Stimulated activated CD8-positive, alpha-beta memory T cell treated with anti-CD3 and anti-CD28 coated beads, Interleukin-2, amount 100 ng/mL, for 1 hour (primary cell): ENCODE measurements at places on chromosomes 4 and X.

- DNase-seq = no peak
These were observed 72.8 kb downstream of the DHX15 start for GRCh38 chr4:24511371-24512063.

DNA sequence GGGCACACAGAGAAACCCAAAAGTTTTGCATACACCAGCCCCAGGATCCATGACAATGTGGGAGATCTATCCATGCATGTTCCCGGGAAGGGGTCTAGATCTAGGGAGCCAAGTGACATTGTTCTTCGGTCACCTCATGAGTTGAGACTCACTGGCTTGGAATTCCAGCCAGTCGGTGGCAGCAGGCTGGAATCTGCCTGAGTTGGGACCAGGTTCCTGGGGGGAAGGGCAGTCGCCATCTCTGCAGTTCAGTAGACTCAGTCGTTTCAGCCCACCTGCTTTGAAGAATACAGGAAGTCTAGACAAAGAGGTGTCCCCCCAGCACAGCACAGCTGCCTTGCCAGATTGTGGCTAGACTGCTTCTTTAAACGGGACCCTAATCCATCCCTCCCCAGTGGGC, 46.0 kb upstream of the PBDC1 start:
- DNase-seq = no peak

DNA sequence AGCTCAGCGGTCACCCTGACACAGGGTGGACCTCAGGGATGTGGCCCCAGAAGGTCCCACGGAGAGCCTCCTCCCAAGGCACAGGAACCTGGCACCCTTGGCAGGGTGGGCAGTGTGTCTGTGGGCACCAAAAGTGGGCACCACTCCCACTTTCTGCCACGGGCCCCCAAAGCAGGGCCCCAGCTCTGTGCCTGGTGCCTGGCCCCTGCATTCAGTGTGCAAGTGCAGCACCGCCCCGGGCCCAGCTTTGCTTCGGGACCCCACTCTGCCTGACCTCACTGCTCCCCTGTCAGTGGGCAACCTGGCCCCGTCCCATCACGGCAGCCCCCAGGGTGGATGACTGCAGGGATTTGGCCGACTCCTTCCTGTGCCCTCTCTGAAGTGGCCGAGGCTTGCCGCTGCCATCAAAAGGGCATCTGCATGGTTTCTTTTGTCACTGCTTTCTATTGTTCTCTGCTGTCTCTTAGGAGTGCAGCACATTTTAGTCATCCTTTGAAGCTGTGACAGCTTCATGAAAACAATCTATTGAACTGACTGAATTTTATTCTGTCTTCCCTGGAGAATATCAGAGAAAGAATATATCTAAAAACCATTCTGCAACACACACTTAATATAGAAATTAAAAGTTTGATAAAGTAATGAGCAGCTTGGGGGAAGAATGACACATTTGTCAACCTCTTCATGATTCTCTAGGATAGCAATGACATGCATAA, 302.4 kb downstream of the FAM47B start:
- no peak for DNase-seq

DNA sequence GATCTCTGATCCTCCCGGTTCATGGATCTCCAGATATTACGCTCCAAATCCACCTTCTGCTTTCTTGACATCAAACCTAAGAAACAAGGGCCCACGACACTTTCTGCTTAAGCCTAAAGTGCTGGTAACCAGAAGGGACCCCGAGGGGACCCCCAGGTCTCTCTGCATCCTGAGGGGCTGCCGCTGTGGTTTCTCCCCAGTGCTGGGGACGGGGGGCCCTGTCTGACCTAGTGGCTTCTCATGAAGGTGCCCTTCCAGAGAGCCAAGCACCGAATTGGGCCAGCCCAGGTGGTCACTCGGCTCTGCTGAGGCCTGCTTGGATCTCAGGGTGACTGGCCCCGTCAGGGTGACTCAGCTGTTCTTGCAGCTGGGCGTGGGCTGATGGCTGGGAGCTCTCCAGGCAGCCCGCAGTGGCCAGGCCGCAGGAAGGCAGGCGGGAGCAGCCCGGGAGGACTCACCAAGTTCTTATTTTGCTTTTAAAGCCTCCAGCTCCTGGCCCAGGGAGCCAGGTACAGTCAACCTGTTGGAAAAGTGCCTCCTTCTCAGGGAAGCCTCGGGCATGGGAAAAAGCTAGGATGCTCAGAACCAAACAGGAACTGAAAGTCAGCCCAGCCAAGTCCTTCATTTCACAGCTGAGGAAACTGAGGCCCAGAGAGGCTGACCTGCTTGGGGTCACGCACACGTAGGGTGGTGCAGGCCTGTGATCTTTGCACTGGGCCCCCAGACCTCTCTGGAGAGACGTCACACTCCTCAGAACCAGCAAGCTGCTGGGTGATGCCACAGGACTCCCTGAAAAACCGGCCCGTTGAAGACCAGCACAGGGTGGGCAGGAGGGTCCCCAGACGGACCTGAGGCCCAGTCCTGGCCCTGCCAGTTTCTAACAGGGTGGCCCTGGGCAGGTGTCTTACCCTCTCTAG, 16.7 kb downstream of the BLOC1S4 start:
- no peak for DNase-seq

GRCh38 chr4:6727943-6728250, 11.9 kb downstream of the BLOC1S4 start:
- no peak for DNase-seq

GRCh38 chr4:71520850-71521249, 182.0 kb downstream of the SLC4A4 start:
- no peak for DNase-seq

- DNase-seq = no peak
These were observed 25.7 kb downstream of the SGMS2 start for GRCh38 chr4:107850438-107850837.

GRCh38 chr4:105542039-105542438, 10.4 kb upstream of the ARHGEF38 start:
- no peak for DNase-seq

GRCh38 chrX:43590150-43590549, 65.9 kb upstream of the MAOA start:
- no peak for DNase-seq

- DNase-seq = no peak
These were observed 1430.0 kb downstream of the ARAP2 start for GRCh38 chr4:34814266-34814665.

DNA sequence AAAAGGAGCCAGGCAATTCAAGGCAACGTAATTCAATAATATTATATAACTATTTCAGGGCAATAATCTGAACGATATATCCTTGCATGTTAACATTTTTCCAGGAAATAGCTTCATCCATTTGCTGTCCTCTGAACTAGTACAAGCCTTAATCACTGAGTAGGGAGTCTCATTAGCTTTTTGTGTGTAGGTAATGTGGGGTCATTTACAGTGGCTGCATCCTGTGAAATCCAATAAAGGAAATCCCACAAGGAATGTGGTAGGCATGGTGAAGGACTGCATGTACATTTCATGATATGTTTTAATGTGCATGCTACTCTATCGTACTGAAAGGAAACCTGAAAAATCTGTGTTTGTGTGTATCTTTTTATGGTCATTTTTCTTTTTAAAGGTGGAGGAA, 103.5 kb downstream of the SLC4A4 start:
- DNase-seq = no peak

GRCh38 chr4:158811704-158812103, 42.9 kb downstream of the FNIP2 start:
- DNase-seq = no peak

DNA sequence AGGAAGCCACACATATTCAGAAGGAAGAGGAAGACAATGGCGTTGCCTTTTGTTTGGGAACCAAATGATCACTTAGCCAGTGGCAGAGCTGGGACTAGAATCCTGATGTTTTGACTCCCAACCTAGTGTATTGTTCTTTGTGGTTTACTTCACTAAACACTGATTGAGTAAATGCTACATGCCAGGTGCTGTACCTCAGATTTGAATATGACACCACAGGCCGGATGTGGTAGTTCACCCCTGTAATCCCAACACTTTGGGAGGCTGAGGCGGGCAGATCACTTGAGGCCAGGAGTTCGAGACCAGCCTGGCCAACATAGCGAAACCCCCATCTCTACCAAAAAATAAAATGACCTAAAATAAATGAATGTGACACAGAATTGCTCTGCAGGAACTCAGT, 8.4 kb downstream of the NDUFA1 start:
- no peak for DNase-seq

- DNase-seq = no peak
These were observed 169.0 kb downstream of the CORIN start for GRCh38 chr4:47668810-47669408.

- DNase-seq = no peak
These were observed 40.5 kb downstream of the HMGB2 start for GRCh38 chr4:173293663-173294062.

GRCh38 chr4:183264614-183265013, 55.5 kb downstream of the CLDN22 start:
- no peak for DNase-seq

DNA sequence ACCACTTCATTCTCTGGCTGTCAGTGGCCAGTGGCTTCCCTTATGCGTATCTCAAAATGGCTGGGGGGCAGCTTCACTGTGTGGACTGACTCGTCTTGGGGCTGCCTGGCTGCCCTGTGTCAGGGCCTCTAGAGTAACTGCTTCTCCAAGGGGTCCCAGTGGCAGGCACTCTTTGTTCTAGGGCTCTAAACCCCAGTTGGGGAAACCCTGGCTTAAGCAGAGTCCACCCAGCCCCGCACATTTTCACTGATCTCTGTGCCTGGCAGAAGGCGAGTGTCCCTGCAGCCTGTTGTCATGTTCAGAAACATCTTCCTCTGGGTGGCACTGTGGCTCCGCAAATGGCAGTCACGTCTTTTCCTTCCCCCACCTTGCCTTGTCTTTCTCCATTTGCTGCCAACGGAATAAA, 59.7 kb downstream of the NBDY start:
- no peak for DNase-seq
